ENCODE measurements at places on chromosomes 16 and 17.

- DNase-seq: no peak
These were observed 13.5 kb downstream of the RGS11 start for GRCh38 chr16:262121-262745.

GRCh38 chr17:17856386-17856785 is 19.6 kb upstream of the SREBF1 start:
- no peak for DNase-seq

DNA sequence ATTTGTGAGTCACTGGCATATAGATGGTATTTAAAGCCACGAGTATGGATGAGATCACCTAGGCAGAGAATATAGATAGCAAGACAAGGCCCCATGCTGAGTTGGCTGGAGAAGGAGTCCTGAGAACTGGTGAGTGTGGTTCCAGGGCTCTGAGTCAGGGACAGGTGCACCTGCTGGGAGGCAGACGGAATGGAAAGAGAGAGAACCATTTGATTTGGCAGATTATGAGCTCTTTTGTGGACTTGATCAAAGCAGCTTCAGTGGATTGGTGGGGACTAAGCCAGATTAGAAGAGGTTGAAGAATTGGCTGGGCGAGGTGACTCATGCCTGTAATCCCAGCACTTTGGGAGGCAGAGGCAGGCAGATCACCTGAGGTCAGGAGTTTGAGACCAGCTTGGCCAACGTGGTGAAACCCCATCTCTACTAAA is 4.3 kb upstream of the C16orf92 start:
- DNase-seq: no peak

GRCh38 chr17:73356561-73357170 is 44.9 kb upstream of the CDC42EP4 start:
- no peak for DNase-seq

DNA sequence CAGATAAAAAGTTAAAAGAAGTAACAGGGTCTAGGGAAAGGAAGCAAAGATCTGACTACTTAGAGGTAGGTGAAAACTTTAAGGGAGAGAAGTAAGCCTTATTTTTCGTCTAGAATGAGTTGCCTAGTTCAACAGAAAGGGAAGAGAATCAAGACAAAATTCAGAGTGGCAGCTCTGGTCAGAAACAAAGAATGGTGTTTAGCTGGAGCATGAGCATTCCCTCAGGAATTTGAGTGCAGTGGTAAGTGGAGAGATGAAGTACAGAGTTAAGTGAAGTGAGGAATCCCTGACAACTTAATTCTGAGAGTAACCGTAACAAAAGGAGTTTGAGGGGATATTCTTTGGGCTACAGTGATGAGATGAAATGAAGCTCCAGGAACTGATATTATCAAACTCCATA is 11.5 kb downstream of the SMG6 start:
- DNase-seq: no peak

DNA sequence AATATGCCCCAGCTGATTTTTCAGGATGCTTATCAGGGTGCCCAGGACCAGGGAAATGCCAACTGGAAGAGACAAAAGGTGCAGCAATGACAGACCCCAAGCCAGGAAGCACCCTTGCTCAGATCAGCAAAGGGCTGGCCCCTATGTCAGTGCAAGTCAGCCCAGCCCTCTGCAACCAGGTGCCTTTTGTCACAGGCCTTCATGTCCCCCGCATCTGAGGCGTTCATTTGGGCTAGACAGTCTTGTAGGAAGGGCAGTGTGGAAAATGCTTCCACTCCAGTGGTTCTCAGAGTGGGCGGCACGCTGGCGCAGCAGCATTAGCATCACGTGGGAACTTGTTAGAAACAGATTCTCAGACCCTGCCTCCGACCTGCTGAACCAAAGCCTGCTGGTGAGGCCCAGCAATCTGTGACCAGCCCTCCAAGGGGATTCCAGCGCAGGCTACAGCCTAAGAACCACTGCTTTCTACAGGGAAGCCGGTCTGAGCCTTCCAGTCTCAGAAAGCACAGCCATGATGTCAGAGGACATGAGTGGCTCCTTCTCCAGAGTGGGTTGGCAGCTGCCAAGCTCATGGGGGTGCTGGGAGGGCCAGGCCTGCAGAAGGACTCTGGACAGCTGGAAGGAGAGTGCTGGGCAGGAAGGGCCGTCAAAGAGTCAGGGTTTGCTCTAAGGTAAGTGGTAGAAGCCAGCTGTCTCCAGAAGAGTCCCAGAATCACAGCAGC is 13.1 kb downstream of the SLC47A2 start:
- no peak for DNase-seq

- DNase-seq: no peak
These were observed 8.0 kb upstream of the GNA13 start for GRCh38 chr17:65064452-65065019.

DNA sequence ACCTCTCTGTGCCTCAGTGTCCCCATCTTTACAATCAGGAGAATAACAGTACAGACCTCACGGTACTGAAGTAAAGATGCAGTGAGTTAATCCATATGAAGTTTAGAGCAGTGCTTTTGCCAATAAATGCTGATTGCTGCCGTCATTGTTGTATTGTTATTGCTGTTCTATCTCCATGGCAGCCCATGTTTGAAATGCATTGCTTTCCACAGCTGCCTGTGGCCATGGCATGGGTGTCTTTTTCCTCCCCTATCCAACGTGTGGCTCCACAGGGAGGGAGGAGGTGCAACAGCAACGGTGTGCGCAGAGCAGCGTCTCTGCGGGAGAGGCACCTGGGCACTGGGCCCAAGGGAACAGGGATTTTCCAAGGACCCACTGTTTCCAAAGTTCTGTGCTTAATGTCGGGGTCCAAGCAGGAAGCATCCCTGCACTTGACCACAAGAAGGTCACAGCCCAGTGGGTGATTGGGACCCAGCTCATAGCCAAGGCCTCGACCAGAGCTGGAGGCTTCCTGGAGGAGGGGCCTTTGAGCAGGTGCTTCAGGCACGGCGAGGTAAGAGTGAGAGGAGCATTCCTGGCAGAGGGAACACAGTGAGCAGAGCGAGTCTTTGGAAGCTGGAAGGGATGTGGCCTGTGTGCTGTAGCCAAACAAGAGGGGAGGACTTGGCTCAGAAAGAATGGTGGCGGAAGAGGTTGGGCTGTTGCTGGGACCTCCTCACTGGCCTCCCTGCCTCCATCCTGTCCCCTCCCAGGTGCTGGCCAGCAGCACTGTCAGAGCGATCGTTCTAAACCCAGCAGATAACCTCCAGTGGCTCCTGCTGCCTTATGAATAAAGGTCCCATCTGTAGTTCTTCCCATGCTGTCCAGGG is 3.9 kb downstream of the RAI1 start:
- DNase-seq: no peak

DNA sequence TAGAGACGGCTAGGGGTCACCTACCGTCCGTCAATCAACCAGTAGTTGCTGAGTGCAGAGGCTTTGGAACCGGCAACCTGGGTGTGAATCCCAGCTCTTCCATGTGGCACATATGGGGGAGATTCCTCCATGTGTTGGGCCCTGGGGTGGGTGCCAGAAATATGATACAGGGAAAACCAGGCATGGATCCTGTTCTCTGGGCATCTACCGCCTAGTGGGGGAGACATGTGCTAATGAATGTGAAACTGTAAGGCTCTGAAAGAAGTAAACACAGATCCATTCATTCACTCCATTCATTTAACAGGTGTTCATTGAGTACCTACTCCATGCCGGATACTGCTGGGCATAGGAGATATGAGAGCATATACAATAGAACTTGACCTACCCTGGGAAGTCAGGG is 39.5 kb upstream of the SDK2 start:
- no peak for DNase-seq

- no peak for DNase-seq
These were observed 66.7 kb downstream of the RPA1 start for GRCh38 chr17:1896243-1897104.

All from hematopoietic multipotent progenitor cell treated with erythropoietin and hydrocortisone succinate and interleukin-3 and kit ligand, for 6 days (in vitro differentiated cells).